Activated CD8-positive, alpha-beta memory T cell treated with anti-CD3 and anti-CD28 coated beads, Interleukin-2, amount 10 ng/mL, durations not matched to agents 7 days and 5 days (primary cell): ENCODE measurements at places on chromosomes 2 and 18.

GRCh38 chr18:35890323-35890722 is 82.2 kb upstream of the RMP24 start:
- DNase-seq: no peak

- DNase-seq: no peak
Observed at GRCh38 chr2:18518116-18519111, 42.0 kb downstream of the RDH14 start.

DNA sequence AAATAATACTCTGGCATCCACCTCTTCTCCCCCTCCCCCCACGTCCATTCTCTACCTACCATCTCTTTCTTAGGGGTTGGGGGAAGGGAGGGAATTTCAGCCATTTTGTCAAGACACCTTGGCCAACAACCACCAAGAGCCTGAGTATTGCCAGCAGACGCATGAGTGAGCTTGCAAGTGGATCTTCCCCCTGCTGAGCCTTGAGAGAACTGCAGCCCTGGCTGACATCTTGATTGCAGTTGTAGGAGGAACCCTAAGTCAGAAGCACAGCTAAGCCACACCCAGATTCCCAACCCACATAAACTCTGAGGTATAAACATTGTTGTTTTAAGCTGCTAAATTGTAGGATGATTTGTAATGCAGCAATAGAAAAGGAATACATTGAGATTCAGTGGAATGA is 165.6 kb downstream of the TMEFF2 start:
- no peak for DNase-seq

- no peak for DNase-seq
Observed at GRCh38 chr2:27795868-27796277, 24.4 kb downstream of the MRPL33 start.

- DNase-seq: no peak
Observed at GRCh38 chr18:34957119-34957863, 83.9 kb upstream of the MAPRE2 start.

DNA sequence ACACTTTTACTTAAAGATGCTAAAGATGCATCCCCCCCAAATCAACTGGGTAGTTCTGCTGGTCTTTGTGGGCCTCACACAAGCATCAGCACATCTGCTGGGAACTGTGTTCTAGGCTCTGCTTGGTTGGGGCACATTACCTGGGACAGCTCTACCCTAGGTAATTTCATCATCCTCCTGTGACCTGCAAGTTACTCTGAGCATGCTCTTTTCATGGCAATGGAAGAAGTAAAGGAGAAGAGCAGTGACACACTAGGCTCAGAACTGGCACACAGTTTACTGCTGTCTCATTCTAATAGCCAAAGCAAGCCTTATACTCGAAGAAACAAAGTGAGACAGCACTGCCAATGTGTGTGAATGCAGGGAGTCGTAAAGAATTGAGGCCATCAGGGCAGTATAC is 376.7 kb downstream of the XIRP2 start:
- no peak for DNase-seq

DNA sequence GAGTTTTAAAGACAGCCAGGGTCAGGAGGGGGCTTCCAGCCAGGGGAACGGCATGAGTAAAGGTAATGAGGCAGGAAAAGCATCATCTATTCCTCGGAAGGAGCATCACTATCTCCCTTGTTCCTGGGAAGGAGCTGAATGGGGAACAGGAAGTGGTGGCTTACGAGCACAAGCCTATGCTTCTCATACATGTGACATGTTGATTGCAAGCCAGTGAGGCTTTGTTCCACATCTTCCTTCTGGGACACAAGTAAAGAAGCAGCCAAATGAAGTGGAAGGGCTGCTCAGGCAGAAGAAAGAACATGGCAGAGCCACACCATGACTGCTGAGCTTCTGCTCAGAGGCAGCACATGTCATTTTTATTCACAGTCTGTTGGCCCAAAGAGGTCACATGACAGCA is 15.1 kb upstream of the LMAN1 start:
- DNase-seq: no peak

DNA sequence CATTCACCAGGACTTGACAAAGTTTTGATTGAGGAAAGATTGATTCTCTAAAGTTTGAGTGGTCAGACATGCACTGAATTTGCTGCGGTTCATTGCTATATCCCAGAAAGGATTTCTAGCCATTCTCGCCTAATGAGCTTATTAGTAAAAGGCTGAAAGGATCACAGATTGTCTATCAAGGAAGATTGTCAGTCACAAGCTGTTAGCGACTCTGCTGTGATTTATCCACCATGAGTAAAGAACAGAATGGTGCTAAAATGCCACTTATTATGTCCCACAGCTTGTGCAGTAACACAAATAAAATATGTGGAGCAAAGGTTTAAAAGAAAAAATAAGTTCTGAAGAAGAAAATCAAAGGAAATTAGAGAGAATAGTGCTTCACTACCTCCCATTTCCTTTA is 701.2 kb upstream of the CDH7 start:
- DNase-seq: no peak

GRCh38 chr2:226701052-226701451 is 98.6 kb downstream of the IRS1 start:
- DNase-seq: no peak

DNA sequence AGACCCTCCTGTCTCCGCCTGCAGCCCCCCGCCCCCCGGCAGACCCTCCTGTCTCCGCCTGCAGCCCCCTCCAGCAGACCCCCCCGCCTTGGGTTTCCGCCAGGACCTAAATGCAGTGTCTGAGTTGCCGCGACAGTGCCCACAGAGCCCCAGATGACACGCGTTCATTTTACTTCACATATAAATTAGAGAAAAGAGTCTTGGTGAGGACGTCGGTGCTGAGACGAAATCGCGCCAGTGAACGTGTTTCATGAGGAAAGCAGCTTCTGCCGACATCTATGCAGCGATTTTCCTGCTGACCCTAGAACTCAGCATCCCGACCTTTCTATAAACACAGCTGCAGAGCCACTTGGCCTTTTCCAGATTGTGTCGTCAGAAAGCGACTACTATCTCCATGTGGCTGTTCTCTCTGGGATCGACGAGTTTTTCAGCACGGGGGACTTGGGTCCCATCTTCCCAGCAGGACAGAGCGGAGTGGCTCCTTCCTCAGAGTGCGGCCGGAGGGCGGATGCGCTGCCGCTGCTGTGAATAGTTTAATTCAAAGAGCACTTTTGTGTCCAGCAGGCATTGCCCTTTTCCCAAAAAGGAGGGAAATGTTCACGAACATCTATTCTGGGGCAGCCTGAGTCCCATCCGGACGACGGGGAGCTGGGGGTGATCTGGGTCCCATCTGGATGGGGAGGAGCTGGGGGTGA is 136.7 kb downstream of the NFATC1 start:
- no peak for DNase-seq

DNA sequence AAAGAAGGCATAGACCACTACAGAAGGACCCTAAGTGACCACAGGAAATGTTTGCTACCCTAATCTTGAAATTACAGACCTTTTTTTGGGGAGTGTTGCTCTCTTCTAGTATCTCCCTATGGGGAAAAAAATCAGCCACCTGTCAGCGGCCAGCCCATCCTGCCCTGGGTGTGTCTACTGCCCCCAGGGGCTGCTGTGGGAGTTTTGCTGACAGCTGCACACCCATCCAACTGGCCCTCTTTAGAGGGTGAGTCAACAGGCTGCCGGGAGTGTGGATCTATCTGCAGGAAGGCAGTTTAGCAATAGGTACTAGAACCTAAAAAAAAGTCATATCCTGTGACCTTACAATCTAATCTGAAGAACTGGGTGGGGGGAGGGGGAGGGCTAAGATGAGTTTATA is 796 bp upstream of the DYSF start:
- DNase-seq: no peak

DNA sequence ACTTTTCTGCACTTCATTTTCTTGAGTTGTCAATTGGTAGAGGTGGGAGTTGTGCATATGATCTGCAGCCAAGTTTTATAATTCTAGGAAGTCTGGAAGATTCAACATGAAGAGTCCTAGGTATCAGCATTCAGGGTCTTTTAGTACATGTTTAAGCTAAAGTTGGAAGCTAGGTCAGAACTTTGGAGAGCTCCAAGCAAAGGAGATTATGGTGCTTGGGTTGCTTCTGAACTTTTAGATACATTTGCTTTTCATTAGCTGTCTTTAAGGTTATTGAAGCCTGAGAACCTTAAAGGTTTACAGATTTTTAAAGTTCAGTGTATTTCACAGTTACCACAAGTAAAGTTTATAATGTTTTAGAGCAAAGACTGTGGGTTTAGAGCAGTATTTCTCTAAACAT is 85.5 kb downstream of the EPC2 start:
- no peak for DNase-seq

GRCh38 chr18:6561420-6561861 is 146.7 kb upstream of the L3MBTL4 start:
- no peak for DNase-seq

- no peak for DNase-seq
Observed at GRCh38 chr2:145100301-145100700, 580.4 kb upstream of the ZEB2 start.

- DNase-seq: no peak
Observed at GRCh38 chr2:238170386-238171071, 11.8 kb downstream of the ERFE start.

GRCh38 chr2:62743506-62743905 is 38.0 kb downstream of the EHBP1 start:
- DNase-seq: no peak

GRCh38 chr2:46010223-46010924 is 286.8 kb upstream of the EPAS1 start:
- DNase-seq: no peak

DNA sequence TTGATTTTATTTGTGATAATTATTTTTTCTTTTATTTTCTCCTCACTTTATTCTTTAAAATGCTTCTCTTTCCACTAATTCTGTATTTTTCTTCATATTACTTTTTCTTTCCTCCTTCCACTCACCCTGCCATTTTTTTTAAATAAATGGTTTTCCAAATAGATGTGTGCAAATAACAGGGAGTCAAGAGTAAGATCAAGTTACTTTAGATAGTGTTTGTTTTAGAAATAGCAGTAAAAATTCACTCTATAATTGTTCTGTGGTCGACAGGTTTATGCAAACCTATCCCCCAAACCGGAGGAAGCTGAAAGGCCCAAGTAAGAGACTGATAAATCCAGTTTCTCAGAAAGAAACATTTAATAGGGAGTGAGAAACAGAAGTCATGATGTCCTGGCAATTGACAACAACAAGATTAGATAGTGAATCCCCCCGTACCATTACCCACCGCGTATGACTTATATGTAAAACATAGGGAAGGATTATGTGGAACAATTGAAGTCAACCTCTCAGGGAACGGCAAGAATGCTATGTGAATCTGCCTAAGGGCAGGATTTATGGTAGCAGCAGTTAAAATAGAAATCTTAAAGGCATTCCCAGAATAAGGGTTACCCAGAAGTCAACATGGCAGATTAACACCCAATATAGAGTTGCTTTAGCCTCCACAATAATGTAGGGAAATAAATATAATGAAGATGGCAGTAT is 75.5 kb downstream of the KYNU start:
- DNase-seq: no peak

GRCh38 chr18:10085416-10085815 is 171.6 kb downstream of the VAPA start:
- no peak for DNase-seq
